A549 (cell line): ENCODE measurements at places on chromosomes 3 and 15.

DNA sequence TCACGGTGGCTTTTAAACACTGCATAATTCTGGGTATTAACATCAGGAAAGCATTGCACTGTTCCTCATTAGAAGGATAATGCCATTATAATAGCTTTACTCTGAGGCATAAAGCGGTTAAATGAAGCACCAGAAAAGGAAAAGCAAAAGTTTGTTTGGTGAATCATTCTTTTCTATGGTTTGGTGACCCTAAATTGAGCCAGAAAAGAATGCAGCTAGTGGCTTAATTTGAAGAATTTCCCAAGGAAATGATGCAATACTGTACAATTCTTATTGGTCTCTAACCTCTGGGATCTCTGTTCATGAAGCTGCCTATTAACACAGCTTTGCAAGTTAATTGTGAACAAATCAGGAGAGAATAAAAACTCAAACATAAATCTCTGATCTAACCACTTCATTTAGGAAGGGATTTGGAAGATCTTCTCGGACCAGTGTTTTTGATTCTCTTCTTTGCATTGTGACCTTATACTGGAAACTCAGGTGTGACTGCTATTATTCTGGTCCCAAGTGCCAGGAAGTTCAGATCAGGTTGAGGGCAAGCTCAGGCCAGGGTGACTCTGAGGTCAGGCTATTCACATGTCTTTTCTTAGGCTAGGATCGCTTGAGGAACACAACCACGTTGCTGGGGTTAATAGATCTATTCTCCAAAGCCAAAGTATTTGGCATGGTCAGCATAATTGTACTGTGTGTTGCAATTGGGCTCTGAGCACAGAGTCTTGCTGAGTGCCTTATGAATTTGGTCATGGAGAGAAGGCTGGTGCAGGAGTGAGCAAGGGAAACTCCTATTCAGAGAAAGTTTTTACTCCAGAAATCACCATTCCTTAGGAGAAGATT is 11.3 kb upstream of the DLG1 start:
- DNase-seq = no peak

- peak; percentile 92 for DNase-seq
Observed at GRCh38 chr15:41930221-41930866, 36.5 kb upstream of the SPTBN5 start.

GRCh38 chr15:48939648-48940047 is 24.1 kb downstream of the SHC4 start:
- peak; percentile 50 for DNase-seq

GRCh38 chr3:52800079-52800478 is 5.5 kb downstream of the ITIH3 start:
- no peak for DNase-seq

DNA sequence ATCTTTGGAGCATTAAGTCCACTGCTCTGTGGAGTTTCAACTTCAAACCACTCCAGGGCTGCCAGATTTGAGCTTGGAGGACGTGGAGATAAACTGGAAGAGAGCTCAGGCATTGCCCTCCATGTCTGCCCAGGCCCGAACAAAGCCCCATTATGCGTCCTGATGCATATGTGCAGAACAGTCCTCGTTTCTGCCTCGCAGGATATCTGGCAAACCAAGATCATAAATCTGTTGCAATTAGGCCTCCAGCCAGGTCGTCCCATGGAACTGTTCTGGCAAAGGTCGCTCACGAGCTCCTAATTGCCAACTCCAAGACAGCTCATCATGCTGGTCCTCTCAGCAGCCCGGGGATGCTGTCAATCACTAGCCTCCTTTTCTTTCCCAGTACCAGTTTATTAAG is 91.2 kb downstream of the SEMA5B start:
- DNase-seq = no peak

- no peak for DNase-seq
Observed at GRCh38 chr3:150291515-150291914, 116.6 kb upstream of the TSC22D2 start.

DNA sequence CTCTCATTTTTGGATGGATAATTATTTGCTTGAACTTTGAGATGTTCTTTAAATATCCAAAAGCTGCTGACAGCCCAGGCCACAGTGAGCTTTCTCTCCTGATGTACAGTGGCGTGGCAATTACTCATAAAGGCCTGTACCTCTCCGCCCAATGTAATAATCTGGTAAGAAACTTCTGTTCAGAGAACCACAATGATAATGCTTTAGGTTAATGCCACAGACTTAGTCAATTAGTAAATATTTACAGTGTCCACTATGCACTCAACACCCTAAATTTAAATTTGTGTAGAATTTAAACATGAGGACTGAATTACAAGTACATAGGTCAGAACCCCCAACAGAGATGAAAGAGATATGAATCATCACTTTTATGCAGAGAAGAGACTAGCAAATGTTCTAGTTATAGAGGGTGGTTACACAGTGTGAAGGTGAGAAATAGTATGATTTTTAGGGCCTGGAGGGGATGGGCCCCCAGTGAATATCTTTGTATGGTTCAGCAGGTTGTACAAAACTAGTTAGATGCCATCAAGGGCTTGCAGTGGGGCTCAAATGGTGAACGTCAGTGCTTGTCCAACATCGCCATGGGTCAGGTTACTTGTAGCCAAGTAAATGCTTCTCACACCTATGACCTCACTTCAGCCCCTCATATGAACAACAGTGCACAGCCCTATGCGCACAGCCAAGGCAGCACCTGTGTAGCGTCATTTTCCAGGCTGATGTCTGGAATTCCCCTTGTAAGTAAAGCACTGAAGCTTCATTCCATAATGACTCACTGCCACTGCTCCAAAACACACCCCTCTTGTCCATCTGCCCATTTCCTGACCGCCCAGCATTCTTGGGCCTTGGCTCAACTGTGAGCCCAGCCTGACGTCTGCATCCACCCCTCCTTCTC is 13.3 kb downstream of the ABHD2 start:
- DNase-seq = peak; percentile 98

GRCh38 chr3:51620543-51620942 is 50.5 kb upstream of the TEX264 start:
- no peak for DNase-seq
